NCI-H2081 (cell line): ENCODE measurements at places on chromosomes 5 and 9.

DNA sequence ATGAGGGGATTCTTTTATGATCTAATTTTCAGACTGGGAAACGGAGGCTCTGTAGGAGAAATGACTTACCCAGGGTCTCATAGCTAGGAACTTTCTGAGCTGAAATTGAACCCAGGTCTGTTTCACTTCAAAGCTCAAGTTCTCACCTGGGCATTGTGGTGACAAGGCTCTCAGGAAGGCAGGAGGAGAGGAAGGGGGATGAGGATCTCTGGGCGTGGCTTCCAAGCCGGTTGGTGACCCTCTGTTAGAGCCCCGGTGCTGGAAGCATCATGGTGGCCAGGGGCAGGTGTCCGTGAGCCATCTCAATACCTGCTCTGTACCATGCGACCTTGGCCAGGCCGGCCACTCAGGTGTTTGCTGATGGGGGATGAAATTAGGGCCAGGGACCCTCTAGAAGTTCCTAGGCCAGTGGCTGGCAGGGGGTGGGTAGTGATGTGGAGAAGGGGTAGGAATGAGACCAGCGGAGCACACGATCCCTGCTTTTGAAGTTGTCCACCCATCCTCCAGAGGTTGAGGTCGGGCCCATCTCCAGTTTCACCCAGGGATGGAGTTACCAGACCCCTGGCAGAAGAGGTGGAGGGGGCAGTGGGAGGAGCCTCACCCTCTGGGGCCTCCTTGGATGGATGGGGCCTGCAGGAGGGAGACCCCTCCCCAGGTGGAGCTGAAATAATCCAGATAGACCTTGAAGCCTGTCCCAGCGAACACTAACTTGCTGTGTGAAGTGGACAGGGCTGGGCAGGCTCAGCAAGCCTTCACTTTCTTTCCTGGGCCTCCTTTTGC lies 5.9 kb downstream of the CRB2 start:
- DNase-seq, result no peak

DNA sequence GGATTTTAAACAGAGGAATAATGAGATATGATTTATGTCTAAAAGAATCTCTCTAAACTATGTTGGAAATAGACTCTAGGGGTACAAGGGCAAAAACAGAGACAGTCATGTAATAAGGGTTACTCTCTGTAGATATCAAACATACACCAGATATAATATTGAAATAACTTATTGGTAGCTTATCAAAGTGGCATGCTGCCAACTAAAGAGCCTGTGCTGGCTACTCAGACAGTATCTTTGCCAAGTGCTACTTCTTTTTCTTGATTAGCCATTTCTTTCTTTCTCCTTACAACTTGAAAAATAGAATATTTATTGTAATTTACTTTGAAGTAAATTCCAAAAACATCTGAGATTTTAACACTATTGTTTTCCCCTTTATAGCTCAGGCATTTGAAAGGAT lies 34.9 kb downstream of the ZFYVE16 start:
- DNase-seq, result no peak

DNA sequence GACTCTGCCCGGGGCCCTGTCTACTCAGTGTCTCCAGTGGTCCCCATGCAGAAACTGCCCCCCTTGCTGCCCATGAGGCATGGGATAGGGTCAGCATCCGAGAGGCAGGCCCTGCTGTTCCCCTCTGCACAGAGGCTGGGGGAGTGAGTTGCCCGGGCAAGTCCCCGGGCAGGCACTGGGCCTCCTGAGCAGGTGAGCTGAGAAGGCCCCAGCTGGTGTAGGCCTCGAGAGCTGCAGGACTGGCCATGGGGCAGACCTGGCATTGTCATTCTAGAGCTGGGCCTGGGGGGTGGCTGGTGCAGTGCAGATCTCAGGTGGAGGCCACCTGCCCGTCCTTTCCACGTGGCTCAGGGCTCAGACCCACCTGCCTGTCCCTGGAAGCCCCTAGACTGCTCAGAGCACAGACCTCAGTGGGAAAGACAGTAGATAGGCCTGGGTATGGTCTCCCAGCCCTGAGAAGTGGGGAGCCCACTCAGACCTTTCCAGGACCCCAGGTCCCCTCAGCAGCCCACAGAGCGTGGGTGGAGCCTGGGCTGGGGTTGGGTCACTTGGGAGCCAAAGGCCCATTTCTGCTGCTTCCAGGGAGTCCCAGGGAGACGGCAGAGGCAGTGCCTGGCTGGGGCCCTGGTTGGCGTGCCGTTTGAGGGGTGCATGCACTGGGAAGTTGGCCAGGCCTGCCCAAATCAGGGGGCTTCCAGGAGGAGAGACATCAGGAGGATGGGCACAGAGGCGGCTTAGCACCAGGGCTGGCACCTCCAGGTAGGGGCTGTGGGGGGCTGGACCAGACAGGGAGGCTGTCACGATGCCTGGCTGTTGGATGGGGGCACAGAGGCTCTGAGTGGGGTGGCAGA lies 4.8 kb upstream of the NOTCH1 start:
- no peak for DNase-seq

- DNase-seq, result no peak
Observed at GRCh38 chr5:170293273-170293672, 4.3 kb downstream of the LCP2 start.

GRCh38 chr9:72773570-72773969 lies 179.3 kb downstream of the ALDH1A1 start:
- DNase-seq, result no peak

DNA sequence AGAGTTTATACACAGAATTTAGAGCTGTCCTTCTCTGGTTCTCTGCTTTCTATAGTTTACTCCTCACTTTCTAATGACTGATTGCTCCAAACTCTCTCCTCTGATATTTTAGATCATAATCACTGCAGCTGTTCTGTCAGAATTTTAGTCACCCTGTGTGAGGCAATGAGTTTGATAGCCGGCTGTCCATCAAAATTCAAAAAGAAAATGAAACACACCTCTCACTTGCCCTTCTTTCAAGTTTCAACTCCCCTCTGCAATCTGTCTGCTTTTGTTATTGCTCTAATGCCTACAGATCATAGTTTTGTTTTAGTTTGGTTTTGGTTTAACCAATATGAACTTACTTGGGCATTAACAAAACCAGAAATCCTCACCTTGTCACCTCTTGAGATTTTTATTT lies 23.3 kb upstream of the ABLIM3 start:
- no peak for DNase-seq

GRCh38 chr5:57592236-57592635 lies 109.6 kb upstream of the ACTBL2 start:
- no peak for DNase-seq

DNA sequence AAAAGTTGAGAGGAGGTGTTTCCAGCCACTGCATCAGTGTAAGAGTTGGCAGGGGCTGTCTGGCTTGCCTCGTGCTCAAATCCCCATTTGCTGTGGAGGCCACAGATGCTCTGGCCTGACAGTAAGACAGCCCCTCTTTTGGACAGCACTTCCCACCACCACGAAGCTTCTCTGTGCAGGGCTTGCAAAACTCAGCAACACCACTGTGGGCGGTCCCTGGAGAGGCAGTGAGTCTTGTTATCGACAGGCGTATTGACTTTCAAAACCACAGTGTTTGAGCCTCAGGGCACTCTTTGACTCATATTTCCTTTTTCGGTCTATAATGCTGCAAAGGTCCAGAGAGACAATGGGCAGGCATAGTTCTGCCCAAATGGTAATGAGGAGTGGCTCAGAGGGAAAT lies 539.5 kb downstream of the EBF1 start:
- DNase-seq, result peak; percentile 12

- DNase-seq, result no peak
Observed at GRCh38 chr5:57468481-57469163, 14.0 kb downstream of the ACTBL2 start.

DNA sequence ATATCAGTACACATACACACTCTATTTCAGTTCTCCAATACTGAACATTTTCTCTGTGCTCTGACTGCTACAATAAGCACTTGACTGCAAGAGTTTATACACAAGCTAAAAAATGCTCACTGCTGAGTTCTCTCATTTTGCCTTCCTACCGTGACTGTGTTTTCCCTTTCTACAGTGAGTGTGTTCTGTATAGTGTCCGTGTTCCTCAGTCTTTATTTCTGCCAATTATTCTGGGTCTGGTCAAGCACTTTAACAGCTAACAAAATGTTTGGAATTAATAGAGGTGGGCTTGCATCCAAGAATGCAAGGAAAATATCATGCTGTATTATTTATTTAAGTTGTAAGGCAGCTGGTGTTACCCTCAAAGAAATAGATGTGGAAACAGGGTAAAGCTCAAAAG lies 217.0 kb upstream of the NREP start:
- DNase-seq, result no peak

DNA sequence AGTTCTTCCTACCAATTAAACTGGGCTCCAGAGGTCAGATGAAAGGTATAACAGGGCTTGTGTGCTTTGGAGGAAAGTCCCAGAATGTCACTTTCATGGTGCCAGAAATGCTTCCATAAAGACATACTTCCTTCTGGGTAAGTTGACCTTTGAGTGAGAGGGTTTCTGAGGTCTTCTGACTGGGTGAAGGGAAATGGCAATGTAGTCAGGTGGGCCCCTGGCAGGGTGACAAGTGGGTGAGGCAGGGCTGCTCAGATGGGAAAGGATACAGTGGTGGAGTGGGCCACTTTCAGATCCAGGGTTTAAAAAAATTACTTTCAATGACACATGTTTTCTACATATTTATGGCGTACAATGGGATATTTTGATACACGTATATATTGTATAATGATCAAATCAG lies 136.5 kb upstream of the PITX1 start:
- DNase-seq, result no peak

DNA sequence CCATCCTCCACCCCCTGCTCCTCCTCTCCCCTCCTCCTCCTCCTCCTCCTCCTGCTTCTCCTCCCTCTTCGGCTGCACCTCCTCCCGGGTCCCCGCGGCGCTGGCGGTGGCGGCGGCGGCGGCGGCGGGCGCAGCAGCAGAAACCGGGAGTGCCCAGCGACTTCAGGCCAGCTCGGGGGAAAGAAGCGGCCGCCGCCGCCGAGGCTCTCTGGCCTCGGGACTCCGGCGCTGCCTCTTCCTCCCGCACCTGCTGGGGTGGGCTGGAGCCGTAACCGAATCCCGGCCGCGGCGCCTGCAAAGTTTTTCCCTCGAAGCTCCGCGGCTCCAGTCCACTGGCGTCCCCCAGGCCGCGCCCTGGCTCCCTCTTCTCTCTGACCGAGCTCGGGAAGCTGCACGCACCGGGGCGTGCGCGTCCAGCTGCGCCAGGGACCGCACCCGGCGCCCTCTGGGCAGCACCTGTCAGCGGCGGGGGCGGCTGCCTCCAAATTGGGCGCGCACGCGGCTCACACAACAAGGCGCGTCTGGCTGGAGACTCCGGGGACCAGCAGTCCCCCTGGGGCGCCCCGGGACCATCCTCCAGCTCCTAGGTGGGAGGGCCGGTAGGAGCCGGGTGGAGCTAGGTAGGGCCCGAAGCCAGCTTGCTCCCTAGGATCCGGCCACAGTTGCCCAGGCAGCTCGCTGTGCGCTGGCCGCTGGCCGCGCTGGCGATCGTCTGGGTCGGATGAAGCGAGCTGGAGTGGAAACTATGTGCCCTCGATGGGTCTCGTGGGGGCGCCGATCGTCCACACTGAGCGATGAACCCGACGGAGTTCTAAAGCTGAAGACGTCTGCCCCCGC lies at the start of gene MCTP1:
TSS of gene MCTP1 (minus strand) at position 523 of the 837 bp plus-strand sequence.
- DNase-seq, result peak; percentile 38

GRCh38 chr5:97412959-97413358 lies 229.9 kb upstream of the RIOK2 start:
- DNase-seq, result no peak

- no peak for DNase-seq
Observed at GRCh38 chr5:115695310-115695880, 69.6 kb upstream of the TMED7 start.

- no peak for DNase-seq
Observed at GRCh38 chr5:18740301-18740700, 1106.0 kb downstream of the TAF11L14 start.

DNA sequence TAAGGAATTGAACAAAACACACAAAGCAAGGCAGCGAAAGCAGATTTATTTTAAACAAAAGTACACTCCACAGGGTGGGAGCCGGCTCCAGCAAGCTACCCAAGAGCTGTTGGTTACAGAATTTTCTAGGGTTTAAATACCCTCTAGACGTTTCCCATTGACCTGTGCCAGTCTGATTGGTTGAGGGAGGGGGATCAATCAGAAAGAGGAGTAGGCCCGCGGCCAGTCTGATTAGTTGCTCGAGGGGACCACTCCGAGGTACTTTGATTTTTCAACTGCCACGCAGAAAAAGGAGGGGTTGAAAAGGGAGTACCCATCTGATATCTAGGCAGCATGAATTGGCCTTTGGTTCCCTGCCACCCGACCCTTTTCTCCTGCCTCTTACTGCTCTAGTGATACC lies 998 bp downstream of the SRP19 start:
- DNase-seq, result peak; percentile 40

DNA sequence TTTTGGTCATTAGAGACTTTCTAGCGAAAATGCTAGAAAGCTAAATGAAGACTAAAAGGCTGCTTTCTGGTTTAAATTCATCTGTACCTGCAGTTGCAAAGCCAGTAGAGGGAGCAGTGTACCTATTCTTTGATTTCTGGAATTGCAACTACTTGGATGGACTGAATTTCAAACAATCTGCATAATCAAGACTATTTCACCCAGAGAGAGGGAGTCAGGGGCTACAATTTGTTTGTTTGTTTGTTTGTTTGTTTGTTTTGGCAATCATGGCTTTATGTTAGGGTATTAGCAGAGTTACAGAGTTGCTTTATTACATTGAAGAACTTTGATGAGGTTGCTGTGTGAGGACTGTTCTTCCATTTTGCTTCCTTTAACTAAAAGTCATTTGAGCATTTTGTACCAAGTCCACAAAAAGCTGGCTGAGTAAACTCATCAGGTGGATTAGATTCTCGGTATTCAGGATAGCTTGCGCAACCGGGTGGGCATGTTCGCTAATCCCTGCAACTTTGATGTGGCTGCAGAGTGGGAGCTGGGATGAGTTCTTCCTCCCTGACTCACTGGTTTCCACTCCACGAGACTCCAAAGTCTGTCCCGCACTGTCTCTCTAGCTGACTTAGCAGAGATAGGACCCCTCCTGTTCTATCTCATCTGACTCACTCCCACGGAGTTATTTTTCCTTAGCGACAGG lies 80.0 kb upstream of the TUT7 start:
- DNase-seq, result peak; percentile 38

GRCh38 chr9:69425136-69425801 lies 100.3 kb downstream of the ENTREP1 start:
- DNase-seq, result no peak

DNA sequence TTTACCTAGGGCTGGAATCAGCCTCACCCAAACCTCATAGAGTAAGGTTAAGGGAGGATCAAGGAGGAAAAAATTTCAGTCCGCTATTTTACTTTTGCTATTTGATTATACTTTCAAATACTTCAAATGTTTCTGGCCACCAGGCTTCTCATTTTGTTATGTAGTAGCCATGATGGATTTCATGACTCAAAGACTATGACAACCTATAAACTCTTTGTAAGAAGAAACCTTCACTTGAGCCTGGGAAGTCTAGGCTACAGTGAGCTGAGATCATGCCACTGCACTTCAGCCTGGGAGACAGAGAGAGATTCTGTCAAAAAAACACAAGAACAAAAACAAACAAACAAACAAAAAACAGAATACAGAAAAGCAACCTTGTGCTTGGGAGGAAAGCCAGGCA lies 293.6 kb upstream of the TNC start:
- DNase-seq, result no peak

GRCh38 chr5:137938751-137939143 lies 49.5 kb downstream of the PKD2L2 start:
- DNase-seq, result no peak

- DNase-seq, result no peak
Observed at GRCh38 chr9:21750021-21750735, 52.3 kb upstream of the MTAP start.

- peak; percentile 72 for DNase-seq
Observed at GRCh38 chr5:146965761-146966659, 87.5 kb upstream of the PPP2R2B start.
